Amniotic stem cell (primary cell): ENCODE measurements at places on chromosomes 5 and 9.

DNA sequence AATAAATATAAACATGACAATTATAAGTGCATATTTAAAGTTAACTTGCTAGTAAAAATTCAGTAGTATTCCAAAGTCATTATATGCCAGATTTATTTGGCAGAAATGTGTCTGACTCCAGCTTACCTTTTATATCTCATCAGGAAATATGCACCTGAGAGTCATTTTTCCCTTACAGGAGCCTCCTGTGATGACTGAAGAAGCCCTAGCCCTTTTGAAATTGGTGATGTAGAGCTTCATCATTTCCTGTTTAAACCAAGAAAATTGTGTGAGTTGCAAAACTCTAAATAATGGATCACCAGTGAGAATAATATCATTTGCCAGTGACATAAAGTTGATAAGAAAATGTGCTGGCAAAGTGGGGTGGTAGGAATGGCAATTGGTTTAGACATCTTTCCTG, 42.1 kb upstream of the CTNND2 start:
- no peak for DNase-seq

DNA sequence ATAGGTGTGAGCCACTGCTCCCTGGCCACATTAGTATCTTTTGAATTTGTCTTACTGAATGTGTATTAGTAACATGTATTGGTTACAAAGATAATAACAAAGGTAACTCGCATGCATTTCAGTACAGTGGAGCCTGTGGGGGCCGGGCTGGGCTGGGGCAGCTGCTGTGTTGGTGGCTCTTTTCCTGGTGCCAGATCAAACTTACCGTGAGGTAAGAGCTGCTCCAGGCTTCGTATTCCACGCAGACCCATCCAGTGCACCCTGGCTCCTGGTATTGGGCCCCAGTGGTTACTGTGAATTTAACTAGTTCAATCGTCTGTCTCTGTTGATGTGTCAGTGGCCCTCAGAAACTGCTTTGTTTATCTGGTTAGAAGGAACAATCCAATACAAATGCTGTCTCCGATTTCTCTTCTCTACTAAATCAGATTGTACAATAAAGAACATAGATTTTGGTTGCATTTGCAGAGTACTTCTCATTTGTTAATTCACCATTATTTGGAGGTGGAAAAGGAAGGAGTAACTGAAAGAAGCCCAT, 15.6 kb downstream of the PRRC2B start:
- DNase-seq: no peak

DNA sequence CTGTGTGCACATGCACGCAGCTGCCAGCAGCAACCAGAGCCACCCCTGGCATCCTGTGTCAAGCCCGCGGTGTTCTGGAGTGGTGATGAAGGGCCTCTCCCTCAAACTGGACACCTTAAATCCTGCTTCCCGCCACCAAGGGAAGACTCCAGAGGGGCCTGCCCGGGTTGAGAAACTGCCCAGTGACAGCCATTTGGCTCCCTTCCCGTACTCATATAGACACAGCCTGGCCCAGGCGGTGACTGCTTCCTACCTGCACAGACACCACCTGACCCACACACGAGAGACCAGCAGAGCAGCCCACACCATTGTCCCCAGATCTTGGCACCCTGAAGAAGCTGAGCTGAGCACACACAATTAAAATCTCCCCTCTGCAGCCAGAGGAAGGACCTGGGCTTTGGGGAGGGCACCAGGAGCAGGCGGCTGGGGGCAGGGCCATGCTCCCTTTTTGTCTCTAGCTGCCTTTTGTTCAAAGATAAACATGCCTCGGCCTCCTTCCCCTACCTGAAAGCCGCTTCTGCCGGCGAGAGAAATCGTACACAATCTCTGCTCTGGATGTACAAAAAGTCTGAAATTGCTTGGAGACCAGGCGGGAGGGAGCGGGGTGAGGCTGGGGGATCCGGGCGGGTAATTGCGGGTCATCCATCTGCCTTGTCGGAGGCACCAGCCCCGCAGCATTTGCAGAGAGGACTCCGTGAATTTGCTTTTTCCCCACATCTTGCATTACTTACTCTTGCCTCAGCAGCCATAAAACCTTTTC, 78.4 kb downstream of the TSPAN17 start:
- DNase-seq: no peak

DNA sequence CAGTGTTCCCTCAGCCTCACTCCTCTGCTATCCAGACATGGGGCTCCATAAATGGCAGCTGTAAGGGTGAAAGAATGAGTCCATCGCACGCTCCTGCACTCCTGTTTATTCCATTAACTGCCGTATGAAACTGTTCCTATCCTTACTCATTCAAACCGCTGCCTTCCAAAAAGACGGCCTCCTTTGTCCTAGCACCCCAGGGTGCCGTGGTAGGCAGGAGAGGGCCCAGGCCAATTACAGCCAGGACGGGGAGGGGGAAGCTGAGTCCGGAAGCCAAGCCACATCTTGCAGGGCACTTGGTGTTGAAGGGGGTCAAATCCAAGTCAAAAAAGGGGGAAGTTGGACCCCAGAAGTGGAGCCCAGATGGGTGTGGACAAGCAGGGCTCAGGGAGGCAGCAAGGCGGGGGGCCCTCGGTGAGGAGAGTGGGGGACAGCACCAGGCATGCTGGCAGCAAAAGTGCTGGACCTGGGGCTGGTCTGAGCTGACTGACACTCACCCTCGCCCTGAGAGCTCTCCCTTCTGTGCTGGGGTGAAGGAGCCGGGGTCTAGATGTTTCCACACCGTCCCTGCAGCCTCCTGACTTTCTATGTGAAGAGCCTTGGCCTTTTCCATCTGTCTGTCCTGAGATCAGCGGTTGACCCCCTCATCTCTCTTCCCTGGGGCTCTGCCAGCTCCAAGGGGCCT, 63.3 kb downstream of the COL23A1 start:
- DNase-seq: no peak

DNA sequence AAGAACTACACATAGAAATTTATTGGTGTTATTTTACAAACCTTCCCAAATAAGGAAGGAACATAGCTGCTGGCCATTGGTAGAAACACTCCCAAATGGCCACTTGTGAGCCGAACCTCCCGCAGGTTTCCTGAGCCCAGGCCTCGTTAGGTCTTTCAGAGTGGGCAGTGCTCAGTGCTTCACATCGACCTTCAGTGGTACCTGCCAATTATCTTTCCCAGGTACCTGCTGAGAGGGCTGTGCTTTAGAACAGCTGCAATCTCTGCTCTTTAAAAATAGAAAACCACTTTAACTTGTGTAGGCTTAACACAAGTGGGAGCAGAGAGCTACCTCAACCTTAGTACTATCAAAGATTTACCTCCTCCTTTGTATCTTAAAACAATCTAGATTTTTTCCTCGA, 334.1 kb downstream of the RFX3 start:
- DNase-seq: no peak

DNA sequence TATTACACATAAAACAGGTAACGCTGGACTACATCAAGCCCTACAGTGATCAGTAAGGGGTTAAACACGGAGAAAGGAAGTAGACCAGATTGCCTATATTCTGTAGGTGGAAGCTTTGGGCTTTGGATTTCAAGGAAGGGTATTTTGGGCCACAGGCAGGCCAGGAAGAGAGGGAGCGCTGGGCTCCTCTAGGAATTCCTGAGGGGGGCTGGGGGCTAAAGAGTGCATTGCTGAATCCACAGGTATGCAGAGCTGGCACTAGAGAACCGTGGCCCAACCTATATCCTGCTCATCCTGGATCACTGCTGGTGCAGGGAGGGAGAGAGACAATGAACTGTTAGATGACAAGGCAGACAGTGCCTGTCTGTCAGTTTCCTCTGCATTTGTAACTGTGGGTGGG, 367.1 kb downstream of the CSNK1G3 start:
- DNase-seq: no peak

DNA sequence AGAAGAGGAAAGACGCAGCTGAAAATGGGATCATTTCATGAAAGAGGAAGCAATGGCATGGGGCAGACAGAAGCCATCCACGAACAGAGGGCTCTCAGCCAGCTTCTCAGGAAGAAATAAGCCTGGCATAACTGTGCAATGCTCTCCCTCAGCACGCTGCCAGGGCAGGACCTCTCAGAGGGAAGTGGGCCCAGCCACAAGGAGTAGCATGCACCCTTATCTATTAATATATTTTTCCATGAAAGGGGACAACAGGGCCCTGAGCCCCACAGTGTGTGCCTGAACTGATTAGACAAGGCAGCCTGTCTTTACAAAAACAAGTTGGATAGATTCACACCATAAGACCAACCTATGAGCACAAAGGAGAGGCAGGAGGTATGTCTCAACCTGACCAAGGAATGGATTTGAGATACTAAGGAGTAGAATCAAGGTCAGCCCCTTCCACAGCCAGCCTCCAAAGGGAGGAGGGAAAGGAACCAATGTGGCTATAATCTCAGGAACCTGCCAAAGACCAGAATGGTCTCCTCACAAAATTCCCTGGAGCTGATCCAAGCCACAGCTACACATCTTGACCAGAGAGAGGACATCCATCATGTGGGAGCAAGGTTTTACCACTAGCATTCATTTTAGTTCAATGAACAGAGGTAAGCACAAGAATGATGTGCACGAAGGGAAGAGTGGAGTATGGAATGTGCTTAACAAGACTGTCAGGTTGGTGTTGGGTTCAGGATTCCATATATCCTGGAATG, 154.8 kb downstream of the SIL1 start:
- no peak for DNase-seq

- no peak for DNase-seq
Measured at GRCh38 chr5:136073714-136074529, 45.1 kb downstream of the TGFBI start.

- DNase-seq: no peak
Measured at GRCh38 chr5:58025809-58026208, 434.1 kb downstream of the PLK2 start.

GRCh38 chr5:81601919-81602318, 149.0 kb downstream of the SSBP2 start:
- DNase-seq: no peak

DNA sequence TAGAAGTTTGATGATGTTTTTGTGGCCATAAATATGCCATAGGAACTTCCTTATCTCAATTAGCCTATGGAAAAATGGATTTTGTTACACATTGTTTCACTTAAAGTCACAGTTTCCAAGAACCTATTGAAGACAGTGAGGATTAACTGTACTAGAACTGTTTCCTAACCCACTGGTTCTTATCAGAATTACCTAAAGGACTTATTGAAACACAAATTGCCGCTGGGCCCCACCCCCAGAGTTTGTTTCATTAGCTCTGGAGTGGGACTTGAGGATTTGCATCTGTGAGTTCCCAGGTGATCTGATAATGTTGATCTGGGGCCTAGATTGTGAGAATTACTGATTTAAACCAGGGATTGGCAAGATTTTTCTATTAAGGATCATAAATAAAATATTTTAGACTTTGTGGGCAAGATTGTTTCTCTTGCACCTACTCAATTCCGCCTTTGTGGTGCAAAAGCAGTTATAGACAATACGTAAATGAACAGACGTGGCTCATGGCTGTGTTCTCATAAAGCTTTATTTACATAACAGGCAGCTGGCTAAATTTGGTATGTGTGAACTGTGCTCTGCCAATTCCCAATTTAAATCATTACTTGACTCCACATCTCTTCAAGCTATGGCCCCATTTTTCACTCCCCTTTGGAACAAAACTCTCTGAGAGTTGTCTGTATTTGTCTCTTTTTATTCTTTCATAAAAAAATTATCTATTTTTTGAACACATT, 9.3 kb downstream of the JAK2 start:
- no peak for DNase-seq

- no peak for DNase-seq
Measured at GRCh38 chr5:174844971-174845370, 120.6 kb downstream of the MSX2 start.

- no peak for DNase-seq
Measured at GRCh38 chr5:122719991-122720746, 54.7 kb upstream of the SNX2 start.

DNA sequence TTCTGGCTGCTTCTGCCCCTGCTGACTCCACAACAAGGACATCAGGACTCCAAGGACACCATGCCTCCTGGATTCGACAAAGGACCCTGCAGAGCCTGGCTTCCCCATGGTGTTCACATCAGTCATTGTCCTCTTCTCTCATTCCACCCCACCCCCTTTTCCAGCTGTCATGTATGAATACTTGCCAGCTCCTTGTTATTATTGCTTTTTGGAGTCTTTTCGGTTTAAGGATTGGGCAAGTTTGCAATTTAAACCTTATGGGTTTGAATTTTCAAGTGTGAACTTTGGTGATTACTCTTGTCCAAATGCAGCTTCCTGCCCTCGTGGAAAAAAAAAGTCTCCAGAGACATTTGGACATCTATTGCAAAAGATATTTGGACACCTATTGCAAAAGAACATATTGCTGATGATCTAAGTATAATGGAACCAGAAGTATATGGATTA, 14.2 kb upstream of the LVRN start:
- DNase-seq: no peak

- DNase-seq: no peak
Measured at GRCh38 chr5:121285801-121286521, 565.7 kb upstream of the FTMT start.

- DNase-seq: no peak
Measured at GRCh38 chr9:36623280-36623679, 50.6 kb downstream of the MELK start.

DNA sequence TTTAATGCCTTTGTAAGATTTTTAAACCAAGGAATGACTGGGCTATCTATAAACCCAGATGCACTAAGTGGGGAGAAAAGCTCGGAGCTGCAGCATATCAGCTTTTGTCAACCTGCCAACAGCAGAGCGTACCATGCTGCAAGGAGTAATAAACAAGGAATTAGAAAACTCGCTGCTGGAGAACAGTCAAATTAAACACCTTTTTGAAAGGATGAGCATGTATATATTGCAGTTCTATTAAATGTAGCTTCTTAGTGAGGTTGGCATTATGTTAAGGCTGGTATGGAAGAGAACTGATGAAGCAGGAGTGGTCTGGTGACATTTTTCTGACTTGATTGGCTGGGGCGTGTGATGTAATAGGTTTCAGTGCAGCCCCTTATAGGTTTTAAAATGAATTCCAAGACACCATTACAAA, 74.7 kb downstream of the PIK3R1 start:
- no peak for DNase-seq

- DNase-seq: no peak
Measured at GRCh38 chr5:52626312-52626711, 161.4 kb upstream of the ITGA1 start.

DNA sequence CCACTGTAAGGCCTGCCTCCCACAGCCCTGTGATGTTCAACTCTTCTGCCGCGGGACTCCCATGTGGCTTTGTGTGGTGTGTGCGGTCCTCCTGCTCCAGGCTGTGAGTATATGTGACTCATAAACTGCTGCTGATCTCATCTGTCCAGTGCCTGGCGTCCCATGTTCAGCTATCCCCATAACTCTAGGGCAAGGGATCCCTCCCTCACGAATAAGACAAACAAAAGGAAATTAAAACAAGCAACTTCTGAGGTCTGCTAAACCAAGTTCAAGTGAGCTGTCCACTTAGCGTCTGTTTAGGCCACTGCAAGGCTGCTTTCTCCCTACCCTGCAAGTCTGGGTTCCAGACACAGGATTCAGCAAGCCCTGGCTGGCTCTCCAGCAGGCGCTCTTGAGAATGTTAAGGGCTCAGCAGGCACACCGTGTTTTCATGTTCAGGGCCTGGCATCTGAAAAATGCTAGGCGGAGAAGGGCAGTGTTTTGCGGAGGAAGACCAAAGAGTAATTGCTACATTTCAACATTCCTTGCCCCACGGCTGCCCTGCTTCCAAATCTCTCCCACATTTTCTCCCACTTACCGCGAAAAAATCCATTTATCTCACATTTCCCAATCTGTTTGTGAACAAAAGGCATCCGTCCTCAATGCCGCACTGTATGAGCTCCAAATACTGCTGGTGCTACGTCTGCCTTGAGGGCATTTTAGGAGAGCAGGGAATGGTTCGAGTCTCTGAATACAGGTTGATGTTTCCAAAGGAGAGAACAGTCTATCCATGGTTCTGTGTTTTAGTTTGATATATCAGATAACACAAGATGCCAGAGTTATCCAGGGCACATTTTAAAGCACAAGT, 280.2 kb downstream of the SEMA5A start:
- DNase-seq: peak; percentile 80
